ENCODE measurements at places on chromosomes 2 and 18.

GRCh38 chr2:47891369-47892337 lies 14.6 kb downstream of the FBXO11 start:
- DNase-seq = no peak

DNA sequence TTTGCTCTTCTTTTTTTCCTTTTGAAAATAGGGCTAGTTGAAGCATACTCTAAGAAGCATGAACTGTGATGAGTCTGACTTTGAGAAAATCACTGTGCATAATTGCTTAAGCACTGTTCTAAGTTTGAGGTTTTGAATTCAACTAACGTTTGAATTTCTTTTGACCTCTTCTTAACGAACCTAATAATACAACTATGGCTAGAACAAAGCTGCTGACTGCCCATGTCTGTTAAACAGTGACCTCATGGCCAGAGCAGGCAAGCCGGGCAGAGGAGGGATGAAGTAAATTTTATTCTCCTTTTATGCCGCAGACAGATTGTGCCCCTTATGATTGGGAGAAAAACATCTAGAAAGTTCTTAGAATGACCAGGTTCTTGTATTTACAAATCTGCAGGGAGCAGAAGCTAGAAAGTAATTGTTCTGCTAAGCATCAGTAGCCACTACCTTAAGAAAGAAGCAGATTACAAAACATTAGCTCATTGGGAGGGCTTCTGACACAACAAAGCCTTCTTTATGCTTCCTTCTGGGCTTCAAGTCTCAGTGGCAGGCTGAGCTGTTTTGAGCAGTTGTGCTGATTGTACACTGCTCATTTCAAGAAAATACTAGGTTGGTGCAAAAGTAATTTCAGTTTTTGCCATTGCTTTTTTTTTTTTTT lies 97.8 kb upstream of the RASGRP3 start:
- no peak for DNase-seq

DNA sequence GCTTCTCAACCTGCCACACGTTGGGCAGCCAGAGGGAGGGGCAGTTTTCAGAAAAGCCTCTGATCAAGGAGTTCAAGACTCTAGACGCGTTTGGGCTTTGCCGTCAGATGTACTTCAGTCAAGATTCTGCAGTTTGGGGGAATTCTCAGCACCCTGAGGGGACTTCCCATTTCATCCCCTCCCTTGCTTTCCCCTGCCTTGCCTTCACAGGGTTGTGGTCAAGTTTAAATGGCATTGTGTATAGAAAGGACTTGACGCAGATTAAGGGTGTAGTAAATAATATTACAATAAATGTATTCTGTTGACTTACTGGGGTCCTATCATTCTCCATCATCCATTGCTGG lies 198.3 kb upstream of the NABP1 start:
- DNase-seq = no peak

DNA sequence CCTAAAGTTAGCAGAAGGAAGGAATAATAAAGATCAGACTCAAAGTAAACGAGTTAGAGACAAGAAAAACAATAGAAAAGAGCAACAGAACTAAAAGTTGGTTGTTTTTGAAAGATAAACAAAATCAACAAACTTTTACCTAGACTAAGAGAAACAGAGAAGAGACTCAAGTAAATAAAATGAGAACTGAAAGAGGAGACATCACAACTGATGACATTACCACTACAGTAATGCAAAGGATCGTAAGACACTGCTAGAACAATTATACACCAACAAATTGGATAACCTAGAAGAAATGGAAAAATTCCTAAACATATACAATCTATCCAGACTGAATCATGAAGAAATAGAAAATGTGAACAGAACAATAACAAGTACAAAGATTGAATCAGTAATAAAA lies 139.3 kb downstream of the CD226 start:
- no peak for DNase-seq

- no peak for DNase-seq
These were observed 53.7 kb downstream of the APLF start for GRCh38 chr2:68521037-68521436.

- no peak for DNase-seq
These were observed 28.2 kb downstream of the TMEM182 start for GRCh38 chr2:102790091-102790455.

- no peak for DNase-seq
These were observed 834.5 kb upstream of the ID2 start for GRCh38 chr2:7847321-7847720.

DNA sequence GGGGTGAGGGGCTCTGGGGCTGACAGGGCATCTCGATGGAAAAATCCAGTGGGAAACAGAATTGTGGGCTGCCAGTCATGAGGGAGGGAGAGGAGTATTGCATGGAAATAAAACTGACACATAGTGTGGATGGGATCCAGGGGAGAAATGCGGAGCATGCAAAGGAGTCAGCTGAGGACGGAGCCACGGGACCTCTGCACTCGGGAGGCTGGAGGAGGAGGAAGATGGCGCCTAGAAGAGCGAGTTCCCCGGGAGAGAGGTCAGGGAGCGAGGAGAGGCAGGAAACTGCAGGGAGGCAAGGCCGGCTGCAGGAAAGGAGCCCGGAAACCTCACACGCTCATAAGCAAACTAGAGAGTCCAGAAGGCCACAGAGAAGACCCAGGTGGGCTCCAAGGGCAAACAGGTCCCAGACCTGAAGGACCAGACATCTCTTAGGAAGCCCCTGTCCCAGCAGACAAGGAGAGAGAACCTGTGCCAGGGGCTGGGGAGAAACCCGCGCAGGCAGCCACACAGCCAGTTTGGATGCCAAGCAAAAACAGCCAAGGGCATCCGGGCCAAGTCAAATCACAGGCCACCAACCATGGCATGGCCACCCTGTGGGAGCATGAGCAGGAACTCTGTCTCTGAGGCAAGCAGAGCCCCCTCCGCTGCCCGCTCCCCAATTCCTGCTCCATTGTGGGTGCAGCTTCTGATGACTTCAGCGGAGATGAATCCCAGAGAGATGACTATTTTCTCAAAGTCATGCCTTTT lies 218.8 kb upstream of the ID2 start:
- no peak for DNase-seq

Data from stimulated activated CD4-positive, alpha-beta T cell treated with anti-CD3 and anti-CD28 coated beads, Interleukin-1b, Interleukin-23, amount 100 ng/mL, for 1 hour (primary cell).